ENCODE measurements at places on chromosomes 5 and 9.

- DNase-seq, result no peak
Measured at GRCh38 chr9:72977670-72978069, 24.8 kb upstream of the ALDH1A1 start.

DNA sequence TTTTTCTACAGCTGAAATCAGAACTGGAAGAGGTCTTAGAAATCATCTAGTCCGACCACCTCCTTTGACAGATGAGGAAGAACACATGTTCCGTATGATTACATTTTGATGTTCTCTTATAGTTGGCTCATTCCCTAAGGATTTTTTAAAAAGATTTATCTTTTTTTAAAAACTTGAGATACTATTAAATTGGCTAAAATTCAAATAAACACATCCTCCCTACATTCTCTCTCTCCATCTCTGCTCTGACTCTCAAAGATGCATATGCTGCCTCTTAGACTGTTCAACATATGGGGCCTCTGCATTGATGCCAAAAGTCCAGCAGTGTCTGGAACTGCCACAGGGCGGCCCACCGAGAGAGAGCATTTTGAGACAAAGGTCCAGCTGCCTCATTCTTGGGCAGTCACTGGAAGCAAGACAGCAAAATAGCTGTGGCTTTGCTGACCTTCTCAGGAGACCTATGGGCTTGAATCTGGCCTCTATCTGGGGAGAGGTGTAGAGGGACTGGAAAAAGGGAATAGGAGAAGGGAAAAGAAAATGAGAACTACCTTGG is 12.8 kb upstream of the TSSK1B start:
- DNase-seq, result no peak

GRCh38 chr9:133890583-133890982 is 101.5 kb downstream of the VAV2 start:
- DNase-seq, result no peak

GRCh38 chr5:15946026-15946425 is 233.6 kb downstream of the MARCHF11 start:
- no peak for DNase-seq

GRCh38 chr9:84636436-84636835 is 33.1 kb upstream of the NTRK2 start:
- DNase-seq, result no peak

DNA sequence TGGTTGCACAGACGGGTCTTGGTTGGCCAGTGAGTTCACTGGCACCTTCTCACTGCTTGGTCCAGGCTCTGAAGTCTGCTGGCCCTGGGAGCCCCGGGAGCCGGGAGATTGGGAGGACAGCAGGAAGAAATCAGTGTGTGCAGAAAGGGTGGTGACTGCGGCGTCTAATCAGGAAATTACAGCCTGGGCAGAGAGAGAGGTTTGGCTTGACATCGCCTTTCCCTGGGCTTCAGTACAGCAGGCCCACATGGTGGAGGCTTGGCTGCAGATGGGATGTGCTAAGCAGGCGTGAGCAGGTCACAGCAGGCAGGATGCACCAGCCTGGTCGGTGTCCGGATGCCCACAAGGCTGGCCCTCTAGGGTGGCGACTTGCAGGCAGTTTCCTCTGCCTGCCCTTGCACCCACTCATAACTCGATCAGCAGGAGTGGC is 17.2 kb downstream of the PITX1 start:
- no peak for DNase-seq

- DNase-seq, result no peak
Measured at GRCh38 chr5:113119246-113119924, 142.8 kb downstream of the DCP2 start.

- no peak for DNase-seq
Measured at GRCh38 chr9:31700252-31701045, 684.0 kb upstream of the ACO1 start.

GRCh38 chr9:37622462-37622861 is 28.3 kb upstream of the FRMPD1 start:
- no peak for DNase-seq

DNA sequence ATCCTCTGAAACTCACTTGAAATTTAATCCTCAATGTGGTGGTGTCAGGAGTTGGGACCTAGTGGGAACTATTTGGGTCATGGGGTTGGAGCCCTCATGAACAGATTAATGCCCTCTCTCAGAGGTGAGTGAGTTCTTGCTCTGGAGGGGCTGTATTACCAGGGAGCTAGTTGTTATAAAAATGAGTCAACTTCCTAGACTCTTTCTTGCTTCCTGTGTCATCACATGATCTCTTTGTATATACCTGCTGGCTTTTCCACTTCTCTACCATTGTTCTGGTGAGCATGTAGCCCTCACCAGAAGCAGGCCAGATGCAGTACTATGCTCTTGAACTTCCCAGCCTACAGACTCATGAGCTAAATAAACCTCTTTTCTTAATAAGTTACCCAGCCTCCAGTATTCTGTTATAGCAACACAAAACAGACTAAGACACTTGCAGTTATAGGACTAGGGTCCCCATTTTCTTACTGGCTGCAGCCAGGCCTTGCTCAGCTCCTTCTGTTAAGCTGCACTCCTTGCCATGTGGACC is 127.5 kb downstream of the SUSD1 start:
- DNase-seq, result no peak
